ENCODE measurements at places on chromosomes 2 and 18.

- no peak for DNase-seq
Observed at GRCh38 chr2:15893689-15894480, 46.5 kb upstream of the MYCN start.

DNA sequence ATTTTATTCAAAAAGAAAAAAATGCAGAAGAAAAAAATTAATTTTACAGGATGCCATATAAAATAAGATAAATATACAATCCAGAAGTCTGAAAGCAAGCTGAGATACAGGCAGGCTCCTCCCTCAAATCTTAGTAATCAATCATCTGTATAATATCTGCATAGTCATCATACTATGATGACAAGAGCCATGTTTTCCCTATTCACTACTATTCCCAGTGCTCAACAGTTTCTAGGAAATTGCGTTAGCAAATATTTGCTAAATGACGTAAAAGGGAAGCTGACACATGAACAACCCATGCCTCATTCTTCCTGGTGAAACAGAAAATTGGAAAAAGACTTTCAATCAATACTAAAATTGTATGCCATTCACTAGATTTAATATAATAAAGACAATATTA, 793.2 kb downstream of the SUCLG1 start:
- DNase-seq = no peak

GRCh38 chr2:222057347-222058073, 241.3 kb downstream of the PAX3 start:
- DNase-seq = peak; percentile 33

- no peak for DNase-seq
Observed at GRCh38 chr2:25253153-25253626, 84.8 kb upstream of the POMC start.

- DNase-seq = no peak
Observed at GRCh38 chr18:45324495-45325113, 290.7 kb upstream of the SLC14A2 start.

GRCh38 chr2:167966937-167967913, 280.2 kb downstream of the STK39 start:
- no peak for DNase-seq

GRCh38 chr2:39834426-39834825, 55.4 kb upstream of the THUMPD2 start:
- no peak for DNase-seq

- DNase-seq = no peak
Observed at GRCh38 chr18:39188278-39188677, 1622.7 kb upstream of the CELF4 start.

DNA sequence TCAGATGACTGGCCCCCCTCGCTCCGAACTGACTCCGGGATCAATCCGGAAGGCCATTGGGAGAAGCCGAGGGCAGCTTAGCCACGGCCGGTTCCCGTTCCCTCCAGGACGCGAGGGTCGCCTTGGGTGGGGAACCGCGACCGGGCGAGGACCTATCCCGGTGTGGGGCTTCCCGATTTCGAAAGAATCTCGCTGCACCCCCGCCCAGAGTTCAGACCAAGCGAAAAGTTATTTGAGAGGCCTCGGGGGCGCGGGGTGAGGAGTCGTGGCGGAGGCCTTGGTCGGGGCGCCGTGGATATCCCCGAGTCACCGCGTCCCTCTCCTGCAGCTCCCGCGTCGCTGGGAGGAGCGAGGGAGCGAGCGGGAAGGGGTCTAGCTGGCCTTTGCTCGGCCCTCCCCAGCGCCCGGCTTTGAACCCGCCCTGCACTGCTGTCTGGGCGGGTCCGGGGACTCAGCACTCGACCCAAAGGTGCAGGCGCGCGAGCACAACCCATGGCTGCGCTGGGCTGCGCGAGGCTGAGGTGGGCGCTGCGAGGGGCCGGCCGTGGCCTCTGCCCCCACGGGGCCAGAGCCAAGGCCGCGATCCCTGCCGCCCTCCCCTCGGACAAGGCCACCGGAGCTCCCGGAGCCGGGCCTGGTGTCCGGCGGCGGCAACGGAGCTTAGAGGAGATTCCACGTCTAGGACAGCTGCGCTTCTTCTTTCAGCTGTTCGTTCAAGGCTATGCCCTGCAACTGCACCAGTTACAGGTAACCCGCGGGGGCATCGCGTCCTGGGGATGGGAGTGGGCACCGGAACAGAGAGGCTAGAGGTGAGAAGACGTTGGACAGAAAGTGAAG, at the start of gene CYP27A1:
CYP27A1 (plus strand) TSS at position 457 of the 837 bp plus-strand sequence; CDS start at position 493, 36 bp downstream.
- no peak for DNase-seq

- DNase-seq = peak; percentile 27
Observed at GRCh38 chr18:62325806-62326645, 916 bp downstream of the TNFRSF11A start.

GRCh38 chr2:217513258-217513657, 489.5 kb downstream of the TNS1 start:
- DNase-seq = no peak

DNA sequence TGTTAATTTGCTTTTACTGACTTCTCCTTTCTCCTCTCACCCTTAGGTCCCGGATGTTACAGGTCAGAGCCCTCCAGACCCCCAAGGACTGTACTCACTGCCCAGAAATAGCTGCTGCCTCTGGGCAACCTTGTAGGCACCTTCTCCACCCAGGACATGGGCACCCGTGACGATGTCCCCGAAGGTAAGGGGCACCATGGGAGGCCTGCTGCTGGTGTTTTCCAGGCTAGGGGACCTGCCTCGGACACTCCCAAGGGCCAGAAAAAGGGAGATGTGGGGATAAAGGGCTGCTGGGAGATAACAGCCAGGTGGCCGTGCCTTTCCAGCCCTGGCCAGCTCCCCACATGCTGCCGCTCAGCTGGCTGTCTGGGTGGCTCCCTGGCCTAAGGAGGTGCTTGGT, 13.6 kb downstream of the TOGARAM2 start:
- DNase-seq = no peak

- no peak for DNase-seq
Observed at GRCh38 chr2:3486047-3487027, 33.0 kb downstream of the ADI1 start.

- no peak for DNase-seq
Observed at GRCh38 chr2:104504331-104505073, 349.4 kb upstream of the POU3F3 start.

DNA sequence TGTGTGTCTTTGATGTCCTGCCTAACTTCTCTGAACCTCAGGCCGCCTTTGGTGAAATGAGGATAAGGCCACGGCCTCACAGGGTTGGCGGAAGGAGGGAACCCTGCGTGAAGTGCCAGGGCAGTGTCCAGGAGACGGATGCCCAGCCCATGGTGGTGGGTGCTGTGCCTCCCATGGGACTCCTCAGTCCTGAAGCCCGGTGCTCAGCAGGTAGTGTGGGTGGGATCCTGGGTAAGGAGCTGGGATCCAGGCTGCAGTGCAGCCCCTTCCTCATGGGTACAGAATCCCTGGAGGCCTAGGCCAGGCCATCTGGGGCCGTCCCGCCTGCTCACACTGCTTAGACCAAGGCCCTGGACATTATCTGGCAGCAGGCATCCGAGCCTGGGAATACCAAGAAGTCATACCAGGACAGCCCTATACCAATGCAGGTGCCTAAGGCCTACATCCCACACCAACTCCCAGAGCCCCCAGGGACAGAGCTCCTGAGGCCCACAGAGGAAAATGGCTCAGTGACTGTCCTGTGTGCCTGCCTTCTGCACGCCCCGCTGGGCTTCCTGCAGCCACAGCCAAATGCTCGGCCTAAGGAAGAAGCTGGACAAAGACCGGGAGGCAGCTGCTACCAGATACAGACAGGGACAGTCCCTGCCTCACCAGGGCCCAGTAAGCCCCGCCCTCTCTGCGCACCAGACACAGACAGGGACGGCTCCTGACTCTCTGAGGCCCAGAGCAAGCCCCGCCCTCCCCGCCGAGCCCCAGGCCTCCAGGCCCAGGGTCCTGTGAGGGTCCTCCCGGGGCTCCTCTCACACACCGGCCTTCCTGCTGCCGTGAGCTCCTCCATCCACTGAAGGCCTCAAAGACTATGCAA, 78.0 kb downstream of the NDUFA10 start:
- DNase-seq = no peak

DNA sequence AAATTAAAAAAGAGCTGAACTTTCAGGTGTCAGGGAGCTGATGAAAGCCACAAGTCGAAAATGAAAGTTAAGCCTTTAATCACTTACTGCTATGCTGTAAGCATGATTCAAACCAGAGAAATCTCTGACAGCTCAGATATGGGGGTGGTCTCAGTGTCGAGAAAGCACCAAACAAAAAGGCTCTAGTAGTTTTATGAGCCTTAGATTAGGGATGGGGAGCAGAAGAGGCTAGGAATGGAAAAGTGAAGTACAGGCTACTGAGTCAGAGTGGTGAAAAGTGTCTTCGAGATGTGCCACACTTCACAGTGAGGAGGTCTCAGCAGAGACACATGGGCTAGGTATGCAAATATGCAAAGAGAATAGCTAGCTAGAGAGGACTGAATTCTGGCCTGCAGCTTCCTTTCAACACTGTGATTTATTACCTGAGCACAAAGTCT, 482.2 kb downstream of the SPAG16 start:
- peak; percentile 75 for DNase-seq

GRCh38 chr2:176177580-176178037, 10.9 kb upstream of the HOXD1 start:
- no peak for DNase-seq

- DNase-seq = no peak
Observed at GRCh38 chr2:38613849-38614213, 11.1 kb upstream of the HNRNPLL start.

DNA sequence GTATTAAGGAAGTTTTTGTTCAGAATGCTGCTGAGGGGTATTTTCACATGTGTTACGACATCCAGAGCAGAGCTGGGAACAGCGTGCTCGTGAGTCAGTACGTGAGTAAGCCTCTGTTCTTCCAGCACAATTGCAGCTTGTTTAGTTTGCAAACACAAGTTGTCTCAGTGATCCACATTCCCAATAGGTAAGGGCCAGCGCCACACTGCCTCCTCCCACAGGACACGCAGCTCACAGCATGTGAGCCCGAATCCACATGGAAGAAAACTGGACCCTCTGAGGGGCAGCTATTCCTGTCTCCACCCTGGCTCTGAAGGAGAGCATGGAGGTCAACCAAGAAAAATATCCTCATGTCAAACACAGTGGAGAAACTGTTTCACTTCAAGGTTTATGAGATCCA, 173.9 kb upstream of the PID1 start:
- DNase-seq = no peak

DNA sequence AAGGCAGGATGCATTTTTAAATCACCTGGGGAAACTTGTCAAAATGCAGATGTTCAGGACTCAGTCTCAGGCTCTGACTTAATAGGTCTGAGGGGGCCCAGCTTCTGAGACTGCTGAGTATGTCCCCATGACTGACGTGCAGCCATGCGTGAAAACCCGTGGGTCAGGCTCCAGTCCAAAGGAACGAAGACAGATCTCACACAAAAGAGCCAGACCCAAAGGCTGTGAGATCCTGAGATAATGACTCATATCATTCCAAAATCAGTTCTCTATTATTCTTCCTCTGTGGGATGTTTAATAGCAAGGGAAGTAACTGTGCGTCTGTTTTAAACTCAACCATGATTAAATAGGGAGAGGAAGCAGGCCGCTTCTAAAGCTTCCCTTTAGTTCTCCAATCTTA, 107.4 kb upstream of the ACAA2 start:
- DNase-seq = no peak

DNA sequence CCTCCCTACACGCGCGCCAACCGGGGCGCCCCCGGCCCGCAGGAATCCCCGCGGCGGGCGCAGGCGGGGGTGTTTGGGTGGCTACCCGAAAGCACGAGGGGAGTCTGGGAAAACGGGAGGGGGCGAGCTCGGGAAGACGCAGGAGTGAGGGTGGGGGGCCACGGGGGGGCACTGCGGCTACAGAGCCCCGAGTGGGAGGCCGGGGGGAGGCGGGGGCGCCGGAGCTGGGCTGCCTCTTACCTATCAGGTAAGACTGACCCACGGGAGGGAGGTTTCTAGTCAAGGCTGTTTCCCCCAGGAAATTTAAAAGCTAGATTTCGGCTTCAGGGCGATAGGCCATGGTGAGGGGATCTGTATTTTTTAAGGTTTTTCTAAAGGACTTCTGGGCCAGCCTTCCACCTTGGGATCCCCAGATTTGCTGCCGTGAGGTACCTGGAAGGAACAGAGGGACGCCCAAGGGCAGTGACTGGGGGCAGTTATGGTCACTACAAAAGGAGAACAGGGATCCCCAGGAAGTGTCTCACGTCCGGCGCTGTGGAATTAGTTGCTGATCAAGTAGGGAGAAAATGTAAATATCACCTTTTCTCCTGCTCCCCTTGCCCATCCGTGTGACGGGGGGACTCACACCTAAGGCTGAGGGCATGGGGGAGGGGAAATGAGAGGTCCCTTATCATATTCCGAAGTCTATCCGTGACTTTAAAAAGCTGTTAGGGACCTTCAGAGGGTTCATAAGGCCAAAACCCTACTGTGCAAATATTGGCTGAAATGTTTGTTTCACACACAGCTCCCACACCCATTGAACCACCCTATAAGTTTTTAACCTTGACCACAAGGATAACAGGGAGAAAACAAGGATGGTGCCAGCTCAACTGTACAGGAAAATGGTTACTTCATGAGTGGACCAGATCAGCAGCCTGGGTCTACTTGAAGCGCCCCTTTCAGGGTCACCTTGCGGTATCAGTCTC, 638 bp upstream of the IRS1 start:
- peak; percentile 19 for DNase-seq

DNA sequence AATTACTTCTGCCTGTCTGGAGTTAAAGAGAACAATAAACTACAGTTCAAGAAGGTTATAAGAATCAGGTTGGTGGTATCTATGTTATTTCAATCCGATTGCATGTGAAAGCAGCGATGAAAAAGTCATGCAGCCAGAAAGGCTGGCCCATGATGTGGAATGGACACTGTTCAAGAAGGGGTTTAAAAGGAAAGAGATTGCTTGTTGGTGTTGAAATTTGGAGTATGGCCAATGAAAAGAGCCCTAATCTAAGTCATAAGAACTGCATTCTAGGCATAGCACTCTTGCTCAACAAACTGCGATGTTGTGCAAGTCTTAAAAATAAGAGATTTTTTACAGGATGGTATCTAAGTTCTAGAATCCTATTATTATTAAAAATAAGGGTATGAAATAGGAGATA, 61.3 kb downstream of the EFEMP1 start:
- DNase-seq = no peak

DNA sequence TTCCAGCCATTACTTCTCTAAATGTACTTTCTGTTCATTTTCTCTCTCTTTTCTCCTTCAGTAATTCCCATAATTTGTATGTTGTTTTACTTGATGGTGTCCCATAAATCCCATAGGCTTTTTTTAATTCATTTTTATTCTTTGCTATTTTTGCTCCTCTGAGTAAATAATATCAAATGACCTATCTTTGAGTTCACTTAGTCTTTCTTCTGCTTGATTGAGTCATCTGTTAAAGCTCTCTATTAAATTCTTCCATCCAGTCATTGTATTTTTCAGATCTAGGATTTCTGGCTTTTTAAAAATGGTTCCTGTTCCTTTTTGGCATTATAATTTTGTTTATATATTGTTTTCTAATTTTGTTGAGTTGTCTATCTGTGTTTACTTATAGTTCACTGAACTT, 13.5 kb downstream of the SP100 start:
- DNase-seq = no peak

GRCh38 chr2:11499081-11499743, 33.3 kb upstream of the E2F6 start:
- DNase-seq = peak; percentile 43
